Endodermal cell (in vitro differentiated cells): ENCODE measurements at places on chromosomes 12 and 14.
A peak's percentile ranks its signal among the peaks of the same experiment; 100 is the strongest.

GRCh38 chr12:15227004-15227679 is 5.9 kb upstream of the RERG start:
- peak; percentile 81 for DNase-seq

DNA sequence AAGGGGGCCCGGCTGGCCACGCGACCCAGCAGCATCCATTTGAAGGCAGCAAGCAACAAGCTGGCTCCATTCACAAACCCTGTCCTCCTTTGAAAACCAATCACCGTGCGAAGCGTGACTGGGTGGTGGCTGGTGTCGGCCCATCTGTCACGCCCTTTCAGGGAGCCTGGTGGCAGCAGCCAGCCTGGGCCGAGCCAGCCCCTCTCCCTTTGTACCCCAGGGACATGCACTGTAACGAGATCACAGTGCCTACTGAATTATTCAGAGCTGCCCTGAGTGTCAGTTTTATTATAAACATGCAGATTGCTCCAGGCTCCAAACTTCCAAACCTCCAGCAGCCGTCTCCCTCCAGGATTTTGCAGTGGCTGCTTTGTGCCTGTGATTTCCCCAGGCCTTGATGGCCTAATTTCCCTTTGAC is 22.3 kb upstream of the CTDSP2 start:
- peak; percentile 86 for DNase-seq

DNA sequence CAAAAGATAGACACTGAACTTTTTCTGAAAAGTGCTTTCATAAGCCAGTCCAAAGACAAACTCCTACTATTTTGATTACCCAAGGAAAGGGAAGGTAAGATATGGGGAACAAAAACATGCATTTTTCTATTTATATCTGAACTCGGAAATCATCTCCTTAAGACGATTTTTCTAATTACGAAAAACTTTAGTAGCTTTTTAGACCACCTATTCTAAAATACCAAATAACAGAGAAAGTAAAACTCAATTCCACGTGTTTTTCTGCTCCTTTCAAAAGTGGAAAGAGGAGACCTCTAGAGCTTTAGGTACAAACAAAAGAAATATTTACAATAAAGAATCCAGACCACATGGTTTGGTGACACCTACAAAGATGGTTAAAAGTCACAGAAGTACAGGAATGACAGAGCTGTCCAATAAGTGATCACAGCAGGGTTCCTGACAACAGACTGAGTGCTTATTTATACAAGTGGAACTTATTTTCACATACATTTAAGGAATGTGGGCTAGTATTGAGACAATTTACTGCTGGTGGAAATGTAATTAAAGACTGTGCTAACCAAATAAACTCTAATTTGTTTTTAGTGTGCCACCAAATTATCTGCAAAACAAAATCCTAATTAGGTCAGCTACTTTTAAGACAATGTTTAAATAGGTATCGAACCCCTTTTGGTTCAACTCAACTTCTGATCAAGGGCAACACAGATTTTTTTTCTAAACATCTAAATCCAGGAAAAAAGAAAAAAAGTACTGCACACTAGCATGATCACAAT is 2.4 kb downstream of the LRIG3 start:
- DNase-seq, result no peak

- DNase-seq, result no peak
Measured at GRCh38 chr14:81166121-81166520, 54.6 kb downstream of the GTF2A1 start.

DNA sequence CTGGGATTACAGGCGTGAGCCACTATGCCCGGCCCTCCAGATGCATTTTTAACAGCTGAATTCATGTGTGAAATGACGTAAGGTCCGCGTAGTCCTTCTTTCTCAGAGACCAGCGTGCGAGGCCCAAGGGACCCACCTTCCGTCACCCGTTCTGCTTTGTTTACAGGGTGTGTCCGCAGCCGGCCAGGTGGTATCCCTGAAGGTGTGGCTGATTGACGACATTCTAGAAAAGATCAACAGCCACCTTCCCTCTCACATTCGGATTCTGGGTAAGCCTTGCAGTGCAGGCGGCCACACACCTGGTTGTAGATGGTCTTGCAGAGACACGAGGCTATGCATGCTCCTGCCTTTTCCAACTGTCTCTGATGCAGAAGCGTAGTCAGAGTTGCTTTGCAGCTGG is 9.9 kb downstream of the PUS1 start:
- no peak for DNase-seq

DNA sequence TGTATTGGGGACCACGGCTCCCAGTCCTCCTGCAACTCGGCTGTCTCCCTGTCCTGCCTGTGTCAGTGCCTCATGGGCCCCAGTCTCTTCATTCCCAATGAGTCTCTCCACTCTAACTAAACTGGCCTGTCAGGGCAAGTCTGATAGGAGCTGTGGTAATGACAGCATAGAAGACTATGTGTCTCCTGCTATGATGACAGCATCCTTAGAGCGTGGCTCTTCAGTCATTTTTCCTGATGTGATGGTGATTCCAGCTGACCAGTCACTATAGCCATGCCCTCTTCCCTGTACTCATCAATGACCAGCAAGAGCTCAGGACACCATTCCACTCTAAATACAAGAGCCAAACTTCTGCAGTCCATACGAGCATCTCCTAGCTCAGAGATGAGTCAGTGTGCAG is 339.8 kb downstream of the PCNX1 start:
- DNase-seq, result no peak
